ENCODE measurements at places on chromosomes 6 and 20. TPM values are rescaled to one million over a fixed set of nuclear protein-coding genes. Genes with fewer than 3 reads are reported as not detected.

DNA sequence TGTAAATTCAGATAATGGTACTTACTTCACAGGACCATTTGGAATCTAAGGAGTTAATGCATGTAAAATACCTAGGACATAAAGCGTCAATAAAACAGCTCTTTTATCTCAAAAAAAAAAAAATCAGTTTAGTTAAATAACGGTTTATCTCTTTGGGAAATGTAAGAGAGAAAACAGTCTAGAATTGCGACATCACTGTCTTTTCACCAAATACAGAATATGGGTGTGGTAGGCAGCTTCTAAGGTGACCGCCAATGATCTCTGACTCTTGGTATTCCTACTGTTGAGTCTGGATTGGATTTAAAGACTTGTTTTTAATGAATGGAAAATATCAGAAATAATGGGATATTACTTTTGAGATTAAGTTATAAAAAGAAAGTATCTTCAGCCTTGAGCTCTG is 111.5 kb downstream of the EYS start:
- DNase-seq, result no peak

- DNase-seq, result no peak
Observed at GRCh38 chr6:94278146-94278545, 858.8 kb upstream of the EPHA7 start.

DNA sequence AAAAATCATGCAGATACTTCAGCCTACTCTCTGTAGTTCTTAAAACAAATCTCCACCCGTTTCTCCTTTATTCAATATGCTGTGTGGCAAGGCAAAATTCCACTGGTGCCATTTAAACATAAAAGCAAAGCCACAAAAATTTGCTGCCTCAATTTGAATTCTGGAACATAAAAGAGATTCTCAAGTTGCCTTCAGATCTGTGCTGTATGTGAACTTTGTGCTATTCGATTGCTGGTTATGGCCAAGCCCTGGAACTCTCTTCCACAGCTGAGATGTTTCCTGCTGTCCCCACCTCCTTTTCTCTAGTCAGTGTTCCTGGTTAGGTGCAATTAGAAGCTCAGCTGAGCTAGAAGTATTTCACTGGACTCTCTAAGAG is 395.3 kb upstream of the BTBD3 start:
- DNase-seq, result no peak

GRCh38 chr6:15804164-15805154 is 141.6 kb upstream of the DTNBP1 start:
- no peak for DNase-seq

SLC52A3 gene
- total RNA-seq, result 3.0 TPM

ERVFRD-1 gene
- not detected for total RNA-seq

KIFC1 gene
- 148 TPM for total RNA-seq

All from Daoy (cell line).